ENCODE measurements at places on chromosomes 5 and 9.
A peak's percentile ranks its signal among the peaks of the same experiment; 100 is the strongest.

- no peak for DNase-seq
Observed at GRCh38 chr9:133489253-133490190, 10.6 kb upstream of the SLC2A6 start.

DNA sequence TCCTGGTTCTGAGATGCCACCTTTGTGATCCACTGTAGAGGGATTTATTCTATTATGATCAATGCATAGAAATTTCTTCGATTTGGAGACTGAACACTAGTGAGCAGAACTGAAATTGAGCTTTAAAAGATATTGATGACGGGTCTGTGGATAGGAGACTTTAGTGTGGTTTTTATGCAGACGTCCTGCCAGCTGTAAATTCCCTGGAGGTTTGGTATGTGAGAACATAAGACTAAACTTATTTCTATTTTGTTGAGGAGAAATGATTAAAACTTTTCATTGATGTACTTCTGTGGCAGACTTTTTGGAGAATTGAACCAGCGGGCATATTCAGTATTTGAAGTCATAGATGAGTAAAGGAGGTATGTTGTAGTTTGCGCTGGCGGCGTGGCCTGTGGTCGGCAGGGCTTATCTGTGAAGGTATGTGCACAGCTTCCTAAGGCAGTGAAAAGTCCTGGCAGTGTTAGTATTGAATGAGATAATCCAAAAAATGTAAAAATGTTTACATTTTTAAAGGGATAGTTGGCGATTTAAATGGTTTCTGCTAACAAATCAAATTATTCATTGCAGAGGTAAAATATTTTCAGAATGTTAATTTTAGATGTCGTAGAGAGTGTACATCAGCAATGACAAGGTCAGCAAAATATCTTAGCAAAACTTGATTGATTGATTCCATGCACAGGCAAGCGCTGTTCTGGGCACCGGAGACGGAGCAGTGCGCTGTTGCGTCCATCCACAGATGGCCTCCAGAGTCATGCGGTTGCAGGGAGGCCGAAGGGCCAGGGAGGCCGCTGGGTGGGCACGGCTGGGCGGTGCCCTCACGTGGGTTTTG lies 20.4 kb downstream of the TENT4A start:
- DNase-seq, result peak; percentile 67

- DNase-seq, result no peak
Observed at GRCh38 chr9:98021306-98022040, 35.1 kb upstream of the NANS start.

DNA sequence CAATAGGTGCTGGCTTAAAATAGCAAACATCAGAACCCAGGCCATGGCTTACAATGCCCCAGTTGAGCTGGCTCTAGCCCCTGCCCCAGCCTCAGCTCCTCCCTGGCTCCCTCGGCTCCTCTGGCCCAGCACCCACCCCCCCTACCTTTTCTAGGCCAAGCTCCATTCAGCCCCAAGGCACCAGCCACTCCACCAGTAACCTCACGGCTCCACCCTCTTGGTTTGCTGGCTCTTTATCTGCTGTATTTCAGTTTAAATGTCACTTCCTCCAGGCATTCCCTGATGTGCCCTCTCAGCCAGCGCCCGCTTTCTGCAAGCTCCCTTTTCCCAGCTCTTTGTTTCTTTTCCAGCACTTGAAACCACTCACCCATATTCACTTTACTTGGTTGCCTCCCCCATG lies 10.6 kb downstream of the C1QTNF2 start:
- DNase-seq, result peak; percentile 54

GRCh38 chr5:73918791-73919221 lies 292.8 kb downstream of the ARHGEF28 start:
- peak; percentile 4 for DNase-seq

DNA sequence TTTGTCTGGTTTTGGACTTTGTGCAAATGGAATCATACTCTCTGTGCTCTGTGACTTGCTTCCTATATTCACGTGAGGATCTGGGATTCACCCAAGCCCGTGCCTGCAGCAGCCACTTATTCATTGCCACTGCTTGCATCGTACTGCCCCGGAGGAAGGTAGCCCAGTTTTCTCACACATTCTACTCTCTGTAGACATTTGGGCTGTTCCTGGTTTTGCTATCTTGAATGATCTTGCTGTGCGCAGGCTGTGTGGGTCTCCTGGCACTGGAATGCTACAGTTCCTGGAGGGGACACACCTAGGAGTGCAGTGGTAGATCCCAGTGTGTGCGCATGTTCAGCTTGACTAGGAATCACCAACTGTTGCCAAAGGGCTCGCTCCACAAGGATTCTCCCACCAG lies 99.2 kb upstream of the BOD1 start:
- no peak for DNase-seq

- DNase-seq, result peak; percentile 76
Observed at GRCh38 chr9:91085517-91086291, 276.0 kb downstream of the AUH start.
